SK-N-DZ (cell line): ENCODE measurements at places on chromosomes 12 and 14.

DNA sequence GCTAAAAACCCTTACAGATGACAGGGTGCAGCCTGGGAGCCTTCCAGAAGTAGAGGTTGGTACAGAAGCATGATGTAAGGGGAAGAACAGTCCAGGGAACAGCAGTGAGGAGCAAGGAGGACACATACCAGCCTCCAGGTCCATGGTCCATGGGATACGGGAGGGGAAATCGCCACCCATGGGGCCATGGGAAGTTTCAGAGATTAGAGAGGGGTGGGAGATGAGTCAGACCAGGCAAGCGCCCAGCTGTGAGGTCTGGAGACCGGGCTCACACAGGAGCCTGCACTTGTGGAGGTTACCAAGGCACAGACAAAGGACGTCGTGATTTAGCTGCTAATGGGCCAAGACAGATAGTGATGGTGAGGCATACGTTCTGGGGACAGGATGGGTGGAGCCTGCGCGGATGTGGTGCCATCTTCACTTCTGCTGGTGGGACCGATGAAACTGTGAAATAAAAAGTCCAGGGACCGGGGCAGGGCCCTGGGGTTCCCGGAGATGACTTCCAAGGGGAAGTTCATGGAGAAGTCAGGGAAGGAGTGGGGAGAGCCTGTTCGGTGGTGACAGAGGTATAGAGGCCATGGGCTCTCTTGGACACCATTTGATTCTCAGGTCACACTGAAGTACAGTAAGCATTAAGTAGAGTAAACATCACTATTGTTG is 17.7 kb upstream of the LRP1-AS start:
- no peak for DNase-seq

- no peak for DNase-seq
These were observed 56.5 kb upstream of the HIF1A start for GRCh38 chr14:61638595-61639387.

- peak; percentile 50 for DNase-seq
These were observed at the start of gene PRICKLE1 for GRCh38 chr12:42589465-42590329. TSS of gene PRICKLE1 (minus strand) at chr12:42589746. CDS start at chr12:42472516, 117,230 bp downstream.

DNA sequence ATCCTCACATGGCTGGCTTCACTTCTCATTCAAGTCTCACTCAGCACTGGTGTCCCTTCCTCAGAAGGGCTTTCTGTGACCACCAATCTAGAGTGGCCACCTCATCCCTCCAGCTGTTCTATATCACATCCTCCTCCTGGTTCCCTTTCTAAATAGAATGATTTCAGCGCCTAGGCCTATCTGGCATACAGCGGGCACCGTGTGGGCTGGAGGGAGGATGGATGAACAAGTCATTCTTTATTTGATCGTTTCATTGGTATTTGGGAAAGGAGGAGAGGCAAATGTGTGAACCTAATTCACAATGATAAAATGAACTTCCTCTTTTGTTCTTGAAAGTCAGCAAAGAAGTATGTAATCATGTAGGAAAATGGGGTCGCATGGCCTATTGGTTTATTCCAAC is 394.2 kb downstream of the DPF3 start:
- DNase-seq, result no peak

GRCh38 chr14:36161776-36162175 is 14.7 kb downstream of the PTCSC3 start:
- DNase-seq, result no peak

DNA sequence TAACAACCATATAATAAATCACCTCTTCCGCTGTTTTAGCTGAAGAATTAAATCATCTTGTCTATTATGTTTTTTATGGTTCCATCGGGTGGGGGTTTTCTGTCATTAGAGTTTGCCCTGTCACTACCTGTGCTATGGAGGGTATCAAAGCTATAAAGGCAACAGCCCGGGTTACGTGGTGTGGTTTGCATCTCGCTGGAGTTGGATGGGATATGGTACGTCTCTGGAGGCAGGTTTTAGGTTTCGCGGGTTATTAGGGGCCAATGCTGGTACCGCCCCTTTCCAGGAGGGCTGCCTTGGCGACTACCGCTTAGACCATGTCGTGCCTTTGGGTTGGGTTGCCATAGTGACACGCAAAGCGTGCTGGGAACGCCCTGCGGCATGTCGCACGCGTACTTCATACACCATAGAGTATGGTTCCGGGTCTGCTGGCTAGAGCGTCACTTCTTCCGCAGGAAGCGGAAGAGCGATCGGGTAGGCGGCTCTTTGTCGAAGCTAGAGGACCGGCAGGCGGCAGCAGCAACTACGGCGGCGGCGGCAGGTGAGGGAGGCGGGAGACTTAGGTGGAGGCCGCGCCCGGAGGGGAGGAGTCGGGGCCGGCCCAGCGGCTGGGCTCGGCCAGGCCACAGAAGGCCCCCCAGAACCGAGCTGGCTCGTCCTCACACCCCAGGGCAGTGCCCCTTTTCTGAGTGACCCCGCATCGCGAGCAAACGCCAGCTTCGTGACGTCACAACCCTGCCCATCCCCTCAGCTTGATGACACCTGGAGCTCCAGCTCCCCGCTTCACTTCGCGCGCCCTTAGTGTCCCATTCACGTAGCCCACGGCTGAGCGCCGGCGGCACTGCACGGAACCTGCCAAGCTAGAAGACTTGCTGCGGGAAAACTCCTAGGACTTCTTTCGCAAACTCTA is at the start of gene ZC3H10:
TSS of gene ZC3H10 (plus strand) at position 489 of the 910 bp plus-strand sequence. CDS start 2,297 bp downstream, outside the sequence.
- peak; percentile 99 for DNase-seq

DNA sequence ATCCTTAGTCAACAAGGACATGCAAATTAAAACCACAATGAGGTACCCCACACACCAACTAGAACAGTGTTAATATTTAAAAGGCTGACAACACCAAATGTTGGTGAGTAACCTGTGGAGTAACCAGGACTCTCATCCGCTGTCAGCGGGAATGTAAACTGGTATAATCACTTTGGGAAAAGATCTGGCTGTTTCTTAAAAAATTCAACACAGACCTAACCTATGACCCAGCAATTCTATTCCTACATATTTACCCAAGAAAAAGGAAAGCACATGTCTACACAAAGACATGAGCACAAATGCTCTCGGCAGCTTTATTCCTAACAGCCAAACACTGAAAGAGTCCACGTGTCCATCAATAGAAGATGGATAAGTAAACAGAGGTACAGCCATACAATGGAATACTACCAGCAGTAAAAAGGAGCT is 26.6 kb downstream of the NRDE2 start:
- no peak for DNase-seq

DNA sequence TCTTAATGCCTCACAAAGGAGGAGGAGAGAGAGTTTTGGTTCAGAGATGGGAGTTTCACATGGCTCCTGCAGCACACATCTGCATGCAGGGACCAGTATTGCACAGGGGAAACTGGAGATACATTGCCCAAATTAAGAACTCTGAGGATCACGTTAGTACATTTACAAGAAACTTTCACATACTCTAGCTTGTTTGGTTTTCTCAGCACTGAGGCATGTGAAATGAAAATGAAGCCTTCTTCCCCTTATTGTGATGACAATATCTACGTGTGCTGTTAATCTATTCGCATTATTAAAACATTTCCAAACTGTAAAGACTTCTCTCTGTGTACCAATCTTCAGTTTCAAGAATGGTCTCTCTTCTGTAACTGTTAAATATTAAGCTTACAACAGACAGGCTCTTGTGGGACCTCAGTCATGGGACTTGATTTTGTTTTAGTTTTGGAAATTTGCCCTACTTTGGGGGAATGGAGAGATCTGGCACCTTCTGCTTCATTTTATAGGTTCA is 124.7 kb downstream of the DAAM1 start:
- DNase-seq, result no peak

- no peak for DNase-seq
These were observed 4.4 kb downstream of the MMP17 start for GRCh38 chr12:131832321-131833231.

- no peak for DNase-seq
These were observed 16.9 kb upstream of the PPP4R4 start for GRCh38 chr14:94157197-94157596.

DNA sequence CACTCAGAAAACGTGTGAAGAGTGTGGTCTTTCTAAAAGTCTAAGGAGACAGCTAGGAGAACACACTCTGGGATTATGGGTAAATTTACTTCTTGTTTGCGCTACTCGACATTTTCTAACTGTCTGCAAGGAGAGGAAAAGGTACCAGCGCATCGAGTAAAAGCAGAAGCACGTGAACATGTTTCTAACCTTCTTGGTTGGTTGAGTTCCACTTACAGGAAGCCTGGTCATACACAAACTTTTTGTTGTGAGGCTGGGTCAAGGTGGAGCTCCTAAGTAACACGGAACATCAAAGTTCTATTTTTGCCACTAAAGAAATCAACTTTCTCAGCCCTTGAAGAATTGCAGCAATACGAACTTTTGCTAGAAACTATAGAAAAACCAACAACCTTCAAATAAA is 20.0 kb downstream of the ANKLE2 start:
- no peak for DNase-seq

DNA sequence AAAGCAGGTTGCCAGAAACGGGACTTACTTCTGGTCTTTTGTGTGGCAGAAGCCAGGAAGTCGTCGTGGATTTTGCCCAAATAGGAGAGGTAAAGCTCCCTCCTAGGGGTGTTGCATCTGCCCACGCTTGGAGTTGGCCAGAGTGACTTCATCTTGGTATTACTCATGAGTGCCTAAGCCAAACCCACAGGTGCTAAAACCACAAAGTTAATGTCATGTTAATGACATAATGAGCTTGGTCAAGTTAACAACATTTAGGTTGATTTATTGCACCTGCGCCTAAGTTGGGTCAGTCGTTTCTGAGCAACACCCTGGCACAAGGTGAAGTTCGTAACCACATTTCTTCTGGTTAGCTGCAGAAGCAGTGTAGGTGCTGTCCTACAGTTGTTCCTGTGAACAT is 225.2 kb downstream of the FUT8 start:
- DNase-seq, result no peak

GRCh38 chr12:28776220-28776619 is 372.9 kb upstream of the FAR2 start:
- no peak for DNase-seq

GRCh38 chr14:66330916-66331315 is 155.3 kb upstream of the CCDC196 start:
- no peak for DNase-seq

GRCh38 chr12:55955344-55955743 is 10.5 kb downstream of the PMEL start:
- DNase-seq, result no peak

DNA sequence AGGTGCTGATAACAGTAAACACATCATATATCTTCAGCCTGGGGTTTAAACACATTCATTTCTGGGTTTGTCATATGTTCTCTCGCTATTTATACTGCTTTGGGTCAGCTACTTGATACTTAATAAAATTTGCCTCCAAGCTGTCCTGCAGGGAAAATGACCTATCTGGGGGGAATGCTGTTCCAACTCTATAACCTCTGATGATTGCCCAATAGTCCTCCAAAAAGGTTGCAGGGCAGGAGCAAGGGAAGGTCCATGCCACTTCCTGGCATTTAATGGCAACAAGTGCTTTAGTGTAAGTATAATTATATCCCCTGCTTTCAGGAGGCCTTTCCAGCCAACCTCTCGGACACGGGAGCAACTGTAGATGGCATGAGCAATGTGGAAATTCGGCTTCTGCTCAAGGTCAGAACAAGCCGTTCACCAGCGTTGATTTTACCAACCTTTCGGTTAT is 198.0 kb upstream of the EEA1 start:
- DNase-seq, result no peak

GRCh38 chr14:75234173-75235115 is 44.2 kb upstream of the FOS start:
- no peak for DNase-seq

GRCh38 chr12:15045451-15045850 is 72.6 kb downstream of the PDE6H start:
- no peak for DNase-seq

DNA sequence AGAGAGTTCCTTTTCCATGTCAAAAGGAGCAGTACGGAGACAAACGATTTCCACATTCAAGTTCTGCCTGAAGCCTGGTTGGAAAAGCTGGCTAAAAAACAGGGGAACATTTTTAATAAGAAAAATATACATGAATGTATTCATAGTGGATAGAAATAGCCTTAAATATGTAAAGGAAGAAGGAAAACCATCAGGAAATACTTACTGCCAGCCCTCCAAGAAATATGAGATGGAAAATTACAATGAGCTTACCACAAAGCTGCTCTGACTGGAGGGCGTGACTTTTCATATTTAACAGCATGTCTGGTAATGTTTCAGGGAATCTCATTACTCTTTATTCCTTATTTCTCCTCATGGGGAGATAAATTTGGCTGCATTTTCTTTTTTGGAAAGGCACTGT is 75.9 kb upstream of the ZDHHC17 start:
- DNase-seq, result no peak

DNA sequence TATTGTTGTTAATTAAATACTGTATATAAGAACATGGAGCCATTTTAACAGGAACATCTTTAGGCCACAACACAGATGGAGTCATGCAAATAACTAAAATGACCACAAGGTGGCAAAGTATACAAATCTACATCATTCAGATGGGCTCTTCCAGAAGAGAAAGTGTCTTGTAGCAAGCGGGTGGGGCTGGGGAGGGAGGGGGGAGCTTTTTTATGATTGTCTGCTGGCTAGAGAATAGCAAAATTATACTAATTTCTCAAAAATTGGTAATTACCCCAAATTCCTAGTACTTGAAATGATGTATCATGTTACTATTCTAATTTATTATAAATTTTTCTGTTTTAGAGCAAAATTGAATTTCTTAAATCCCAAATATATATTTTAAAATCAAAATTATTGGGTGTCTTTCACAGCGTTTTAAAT is 378.7 kb downstream of the PRKD1 start:
- peak; percentile 65 for DNase-seq

DNA sequence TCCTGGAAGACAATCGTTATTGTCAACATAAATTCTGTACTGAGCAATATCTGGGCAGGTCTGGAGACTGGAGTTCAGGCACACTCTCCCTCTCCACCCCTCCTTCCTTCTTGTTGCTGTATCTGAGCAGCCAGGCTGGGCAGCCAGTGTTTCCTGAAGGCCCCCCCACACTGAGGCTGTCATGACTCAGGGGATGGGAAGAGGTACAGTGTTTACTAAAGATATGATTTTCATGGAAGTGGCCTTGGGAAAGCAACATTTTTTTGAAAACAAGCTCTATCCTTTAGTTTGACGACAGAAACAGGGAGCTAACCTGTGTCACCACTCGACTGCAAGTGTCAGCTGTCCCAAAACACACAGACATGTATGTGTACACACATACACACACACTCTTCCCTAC is 1485.4 kb upstream of the TMEM132C start:
- DNase-seq, result no peak

DNA sequence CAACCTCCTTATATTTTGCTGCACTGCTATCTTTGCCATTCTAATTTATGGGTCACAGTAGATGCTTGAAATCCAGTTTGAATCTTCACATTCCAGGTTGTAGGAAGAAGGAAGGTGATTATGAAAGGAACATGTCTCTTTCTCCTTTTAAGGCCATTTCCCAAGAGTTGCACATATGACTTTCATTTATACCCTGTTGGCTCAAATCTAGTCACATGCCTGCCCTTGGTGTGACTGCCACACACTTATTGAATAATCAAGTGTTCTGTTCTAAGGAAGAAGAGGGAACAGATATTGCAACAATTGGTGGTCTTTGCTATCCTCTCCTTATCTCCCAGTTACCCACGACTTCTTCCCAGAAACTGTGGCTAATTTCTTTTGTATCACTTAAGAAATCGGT is 404.3 kb downstream of the TMEM117 start:
- peak; percentile 7 for DNase-seq

GRCh38 chr12:58765076-58765475 is 155.2 kb downstream of the LRIG3 start:
- DNase-seq, result no peak

GRCh38 chr12:94783862-94784261 is 133.5 kb upstream of the TMCC3 start:
- DNase-seq, result no peak
